Melanocyte of skin (primary cell): ENCODE measurements at places on chromosomes 3 and 15. TPM values are rescaled to one million over a fixed set of nuclear protein-coding genes. Genes with fewer than 3 reads are reported as not detected.

The ZNF620 gene
- total RNA-seq = 1.3 and 2.6 TPM in 2 replicates

The TNK2 gene
- total RNA-seq = 12.0 and 12.7 TPM in 2 replicates

The ATP8B4 gene
- total RNA-seq = 0.15 and 0.33 TPM in 2 replicates

The HYAL1 gene
- 1.1 and 1.4 TPM in 2 replicates for total RNA-seq

The CCR8 gene
- total RNA-seq = not detected in 2 replicates

The ANKUB1 gene
- total RNA-seq = not detected in 2 replicates

The MUC4 gene
- not detected in 2 replicates for total RNA-seq

The GPR149 gene
- not detected in 2 replicates for total RNA-seq

The VIPR1 gene
- not detected in 2 replicates for total RNA-seq
